Muscle of leg (tissue), 16 donors: ENCODE measurements at places on chromosomes 16 and 17. TPM values are rescaled to one million over a fixed set of nuclear protein-coding genes. Genes with fewer than 3 reads are reported as not detected.

Gene CDH16
- total RNA-seq = 0.04 TPM

Gene IL17C
- total RNA-seq = not detected

DNA sequence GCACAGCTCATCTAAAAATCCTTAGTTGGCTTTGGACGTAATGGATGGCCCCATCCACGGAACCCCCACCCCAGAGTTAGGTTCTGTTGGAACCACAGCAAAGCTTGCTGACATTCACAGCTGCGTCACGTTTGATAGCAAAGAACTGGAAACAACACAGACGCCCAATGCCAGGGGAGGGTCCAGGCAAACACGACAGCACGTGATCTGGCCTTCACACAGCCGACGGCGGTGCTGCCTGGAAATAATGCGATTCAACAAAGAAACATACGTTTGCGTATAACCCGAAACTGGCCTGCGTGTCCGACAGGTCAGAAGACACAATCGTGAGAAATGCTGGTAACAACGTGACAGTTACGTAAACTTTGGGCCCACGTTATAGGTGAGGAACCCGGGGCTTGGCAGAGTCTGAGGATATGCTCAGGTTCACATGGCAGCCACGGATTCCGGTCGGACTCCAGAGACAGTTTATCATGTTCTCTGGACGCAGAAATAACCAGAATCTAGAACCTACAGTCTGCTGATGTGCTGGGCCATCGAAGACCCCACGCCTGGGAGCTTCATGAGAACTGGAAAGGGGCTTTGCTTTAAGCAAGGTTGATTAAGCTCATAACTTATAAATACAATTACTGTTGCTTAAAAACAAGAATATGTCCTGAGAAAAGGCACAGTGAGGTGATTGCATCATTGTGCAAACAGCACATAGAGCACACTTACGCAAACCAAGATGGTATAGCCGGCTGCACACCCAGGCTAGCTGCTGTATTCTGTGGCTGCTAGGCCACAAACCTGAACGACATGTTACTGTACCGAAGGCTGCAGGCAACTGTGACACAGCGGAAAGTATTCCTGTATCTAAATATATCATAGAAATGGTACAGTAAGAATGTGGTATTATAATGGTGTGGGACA is 70.4 kb downstream of the RPH3AL start:
- H3K27ac ChIP-seq = no peak overlapping the region
- no peak for DNase-seq
- H3K36me3 ChIP-seq = no peaks in the 10 kb centered on the region
- no peaks in the 10 kb centered on the region for H3K27me3 ChIP-seq
- H3K4me3 ChIP-seq = no peak overlapping the region
- H3K4me1 ChIP-seq = no peaks in the 10 kb centered on the region

DNA sequence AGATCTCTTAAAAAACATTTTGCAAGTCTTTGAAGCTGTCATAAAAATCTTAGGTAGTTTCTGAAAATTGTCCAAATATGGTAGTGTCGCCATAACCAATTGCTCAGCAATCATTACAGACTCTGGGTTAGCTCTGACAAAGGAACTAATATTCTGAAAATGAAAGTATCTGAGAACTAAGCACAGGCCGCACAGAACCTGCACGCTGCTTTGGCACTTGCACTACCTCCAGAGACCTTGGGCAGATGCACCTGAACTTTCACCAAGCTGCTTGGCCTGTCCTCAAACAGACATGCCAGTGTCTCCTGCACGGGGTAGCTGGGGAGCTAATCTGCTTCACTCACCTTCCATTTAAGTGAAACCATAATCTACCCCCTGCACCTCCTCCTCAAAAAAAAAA is 317.0 kb downstream of the MAF start:
- H3K27me3 ChIP-seq = no peaks in the 10 kb centered on the region
- H3K4me1 ChIP-seq = peaks cover 26% of the 10 kb centered on the region
- H3K36me3 ChIP-seq = no peaks in the 10 kb centered on the region
- H3K4me3 ChIP-seq = no peak overlapping the region
- no peak for DNase-seq

GRCh38 chr16:87542531-87543102 is 49.8 kb upstream of the ZCCHC14 start:
- no peaks in the 10 kb centered on the region for H3K36me3 ChIP-seq
- DNase-seq = no peak
- no peak overlapping the region for H3K4me3 ChIP-seq
- peaks cover 11% of the 10 kb centered on the region for H3K4me1 ChIP-seq
- no peak overlapping the region for H3K27ac ChIP-seq

DNA sequence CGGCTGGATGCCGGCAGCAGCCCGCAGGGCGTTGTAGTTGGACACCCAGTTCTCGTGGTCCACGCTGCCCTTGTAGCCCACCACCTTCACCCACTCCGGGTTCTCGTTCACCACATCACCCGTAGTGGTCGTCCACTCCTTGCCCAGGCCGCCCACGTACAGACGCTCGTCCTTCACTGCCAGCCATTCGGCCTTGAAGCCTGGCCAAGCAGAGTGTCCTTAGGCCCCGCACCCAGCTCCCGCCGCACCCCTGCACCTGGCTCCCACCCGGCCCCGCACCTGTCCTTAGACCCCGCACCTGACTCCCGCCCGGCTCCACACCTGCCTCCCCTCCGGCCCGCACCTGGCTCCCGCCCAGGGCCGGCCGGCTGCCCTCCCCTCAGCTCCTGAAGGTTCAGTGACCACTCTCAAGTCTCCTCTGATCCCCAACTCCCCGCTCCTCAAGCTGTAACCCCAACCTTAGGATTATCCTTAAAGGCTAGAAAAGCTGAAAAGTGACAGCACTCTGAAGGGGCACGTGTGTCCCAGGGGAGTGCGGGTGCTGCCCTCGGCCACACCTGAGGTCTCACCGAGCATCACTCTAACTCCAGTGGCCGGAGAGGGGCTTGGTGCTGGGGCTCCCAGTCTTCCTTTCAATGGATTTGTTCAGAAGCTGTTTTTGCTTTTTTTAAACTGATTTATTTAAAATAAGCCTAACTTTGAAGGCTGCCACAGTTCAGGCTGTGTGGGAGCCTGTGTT is 14.4 kb downstream of the CANT1 start:
- H3K4me1 ChIP-seq = peaks cover 25% of the 10 kb centered on the region
- H3K36me3 ChIP-seq = peaks cover 87% of the 10 kb centered on the region
- no peak overlapping the region for H3K27ac ChIP-seq
- H3K27me3 ChIP-seq = no peaks in the 10 kb centered on the region

DNA sequence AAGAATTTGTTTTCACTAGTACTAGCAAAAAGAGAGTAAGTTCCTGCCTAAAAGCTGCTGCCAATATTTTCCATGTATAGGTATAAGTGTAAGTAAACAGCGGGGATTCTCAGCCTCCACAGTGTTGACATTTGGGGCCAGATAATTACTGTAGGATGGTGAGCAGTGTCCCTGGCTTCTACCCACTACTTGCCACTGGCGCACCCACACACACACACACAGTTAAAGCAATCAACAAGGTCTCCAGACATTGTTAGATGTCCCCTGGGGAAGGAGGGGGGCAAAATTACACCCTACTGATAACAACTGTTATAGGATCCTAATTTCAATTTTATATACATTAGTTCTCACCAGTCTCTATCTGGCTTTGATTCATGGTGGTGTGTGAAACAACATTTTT is 417.0 kb upstream of the PSMD7 start:
- no peaks in the 10 kb centered on the region for H3K4me1 ChIP-seq
- DNase-seq = no peak
- H3K4me3 ChIP-seq = no peak overlapping the region
- H3K36me3 ChIP-seq = no peaks in the 10 kb centered on the region

DNA sequence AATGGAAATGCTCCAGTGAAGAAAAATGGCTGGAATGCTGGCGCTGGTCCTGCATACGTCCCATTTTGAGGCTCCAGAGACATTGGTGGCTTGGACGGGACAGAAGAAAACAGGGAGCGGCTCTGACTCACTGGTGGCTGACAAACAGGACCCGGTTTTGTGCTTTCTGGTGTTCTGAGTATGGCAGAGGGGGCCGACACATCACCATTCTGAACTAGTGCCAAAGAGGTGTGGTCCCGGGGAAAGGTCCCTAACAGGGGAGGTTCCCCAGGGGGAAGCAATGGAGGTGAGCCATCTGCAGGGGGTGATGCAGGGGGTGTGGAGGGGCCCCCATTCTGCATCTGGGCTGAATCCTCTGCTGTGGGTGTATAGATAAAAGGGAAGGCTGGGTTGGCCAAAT is 8.3 kb downstream of the ANKRD40 start:
- no peaks in the 10 kb centered on the region for H3K27me3 ChIP-seq
- peaks cover 2% of the 10 kb centered on the region for H3K4me1 ChIP-seq
- DNase-seq = no peak
- peaks cover 53% of the 10 kb centered on the region for H3K36me3 ChIP-seq
- H3K4me3 ChIP-seq = no peak overlapping the region
